Activated CD4-positive, alpha-beta T cell treated with anti-CD3 and anti-CD28 coated beads, Interleukin-2, amount 50 U/mL, for 16 hours (primary cell): ENCODE measurements at places on chromosomes 2 and 18.

GRCh38 chr2:168573128-168573903 is 117.2 kb downstream of the CERS6 start:
- DNase-seq = no peak

DNA sequence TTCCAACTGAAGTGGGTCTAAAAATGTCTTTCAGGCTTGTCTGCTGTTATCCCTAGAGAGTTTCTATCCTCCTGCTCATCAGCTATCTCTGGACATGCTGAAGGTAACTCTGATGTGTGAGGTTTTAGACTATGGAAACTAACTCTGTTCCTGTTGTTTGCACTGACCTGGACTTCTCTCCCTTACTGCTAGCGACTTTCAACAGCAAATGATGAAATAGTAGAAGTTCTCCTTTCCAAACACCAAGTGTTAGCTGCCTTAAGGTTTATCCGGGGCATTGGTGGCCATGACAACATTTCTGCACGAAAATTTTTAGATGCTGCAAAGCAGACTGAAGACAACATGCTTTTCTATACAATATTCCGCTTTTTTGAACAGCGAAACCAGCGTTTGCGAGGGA is 26.9 kb downstream of the RMC1 start:
- DNase-seq = no peak

DNA sequence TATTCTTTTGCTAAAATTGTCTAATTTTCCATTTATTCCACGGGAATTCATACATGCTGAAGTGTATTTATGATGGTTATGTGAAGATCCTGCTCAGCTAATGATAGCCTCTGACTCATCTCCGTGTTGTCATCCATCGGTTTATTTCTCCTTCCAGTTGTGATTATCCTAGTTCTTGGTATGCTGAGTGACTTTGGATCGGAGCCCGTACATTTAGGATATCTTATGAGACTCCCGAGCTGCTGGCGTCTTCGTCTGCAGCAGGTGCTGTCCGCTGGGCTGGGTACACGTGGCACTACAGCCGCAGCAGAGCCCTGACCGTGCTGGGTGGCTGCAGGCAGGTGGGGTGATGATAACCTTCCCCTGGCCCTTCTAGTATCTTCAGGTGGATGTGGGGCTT is 40.1 kb upstream of the GALR1 start:
- DNase-seq = no peak

GRCh38 chr18:933082-933481 is 28.4 kb downstream of the ADCYAP1 start:
- DNase-seq = no peak
